GM18507 (cell line): ENCODE measurements at places on chromosomes 5 and 9.

DNA sequence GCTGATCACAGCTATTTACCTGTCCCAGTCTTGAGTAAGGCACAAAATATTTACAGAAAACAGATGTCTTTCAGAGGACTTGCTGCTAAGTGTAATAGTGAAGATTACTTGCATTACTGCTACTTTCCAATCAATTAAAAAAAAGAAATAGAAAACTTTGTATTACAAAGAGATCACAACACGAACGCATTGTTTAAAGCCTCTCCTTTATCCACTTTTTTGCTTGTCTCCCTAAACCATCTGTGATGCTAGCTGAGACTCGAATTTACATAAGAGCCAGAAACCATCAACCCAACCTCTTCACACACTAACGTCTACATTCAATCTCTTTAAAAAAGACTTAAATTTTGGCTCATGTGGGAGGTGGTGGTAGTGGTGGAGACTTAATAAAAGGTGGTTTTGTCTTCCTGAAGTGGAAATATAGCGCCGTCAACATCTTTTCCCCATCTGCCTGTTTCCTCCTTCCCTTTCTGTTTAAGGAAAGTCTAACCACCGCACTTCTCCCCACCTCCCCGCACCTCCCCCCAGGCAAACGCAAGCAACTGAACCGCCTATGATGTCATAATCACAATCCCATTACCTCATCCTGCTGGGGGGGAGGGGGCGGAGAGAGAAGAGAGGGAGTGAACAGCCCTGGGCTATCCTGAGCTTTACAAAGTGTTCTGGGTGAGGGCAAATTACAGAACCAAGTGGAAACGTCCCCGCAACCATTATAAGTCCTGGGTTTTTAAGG is 948 bp upstream of the FAM53C start:
- DNase-seq: no peak

GRCh38 chr9:91817493-91818224 is 132.4 kb downstream of the ROR2 start:
- DNase-seq: no peak

DNA sequence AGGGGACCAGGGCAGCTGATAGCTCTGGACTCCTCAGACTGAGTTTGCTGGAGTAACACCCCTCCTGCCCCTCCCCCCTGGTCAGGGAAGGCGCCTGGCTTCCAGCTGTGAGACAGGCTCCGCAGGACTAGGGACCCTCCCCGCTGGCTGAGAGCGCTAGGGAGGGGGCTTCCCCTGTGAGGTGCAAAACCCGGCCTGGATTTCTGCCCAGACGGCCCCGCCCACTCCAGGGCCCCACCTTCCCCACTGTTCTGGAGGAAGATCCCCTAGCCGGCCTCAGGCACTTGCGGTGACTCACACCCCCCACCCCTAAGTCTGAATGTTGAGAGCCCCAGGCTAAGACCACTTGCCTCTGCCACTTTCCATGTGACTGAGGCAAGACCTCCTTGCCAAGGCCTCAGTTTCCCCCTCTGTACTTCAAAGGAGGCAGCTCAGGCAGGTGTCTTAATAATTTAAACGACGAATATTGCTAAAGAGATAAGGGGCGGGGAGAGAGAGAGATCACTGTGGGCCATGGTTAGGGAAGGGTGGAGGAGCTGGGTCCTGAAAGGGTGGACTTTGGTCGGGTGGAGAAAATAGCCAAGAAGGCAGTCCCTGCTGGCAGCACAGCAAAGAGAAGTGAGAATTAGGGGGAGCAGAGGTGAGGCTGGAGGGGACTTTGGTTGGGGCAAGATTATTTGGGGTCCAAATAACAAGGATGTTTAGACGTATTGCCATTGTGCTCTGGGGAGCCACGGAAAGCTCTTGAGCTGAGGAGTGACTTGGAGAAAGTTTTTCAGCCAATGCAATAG is 1.0 kb upstream of the DAB2IP start:
- no peak for DNase-seq

DNA sequence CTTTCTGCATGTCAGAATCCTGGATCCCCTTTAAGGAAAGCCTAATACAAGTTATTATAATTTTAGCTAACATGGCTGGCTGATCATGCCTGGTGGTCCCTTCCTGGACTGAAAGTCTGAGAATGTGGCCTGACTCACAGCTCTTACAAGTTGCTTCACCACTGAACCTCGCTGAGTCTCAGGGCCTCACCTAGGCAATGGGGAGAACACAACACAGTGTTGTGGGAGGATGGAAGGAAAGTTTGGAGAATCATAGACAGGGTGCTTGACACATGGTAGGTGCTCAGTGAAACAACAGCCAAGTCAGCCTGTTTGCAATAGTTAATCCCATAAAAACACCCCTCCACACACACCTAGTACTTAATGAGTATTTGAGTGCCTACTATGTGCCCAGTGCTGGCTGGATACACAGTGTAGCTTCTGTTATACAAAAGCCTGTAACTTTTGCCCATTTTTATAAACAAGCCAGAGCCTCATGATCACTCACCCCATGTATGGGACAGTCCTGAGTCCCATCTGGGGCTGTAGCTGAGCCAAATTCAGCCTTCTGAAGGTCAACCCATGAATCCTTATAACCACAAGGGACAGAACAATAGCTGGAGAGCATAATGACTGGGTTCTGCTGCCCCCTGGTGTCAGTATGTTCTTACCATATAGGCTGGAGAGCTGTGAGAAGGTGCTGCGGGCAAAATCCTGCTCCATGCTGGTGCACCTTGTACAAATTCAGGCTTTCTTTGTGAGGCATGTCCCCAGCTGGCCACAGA is 3.9 kb downstream of the ACSL6 start:
- peak; percentile 54 for DNase-seq

DNA sequence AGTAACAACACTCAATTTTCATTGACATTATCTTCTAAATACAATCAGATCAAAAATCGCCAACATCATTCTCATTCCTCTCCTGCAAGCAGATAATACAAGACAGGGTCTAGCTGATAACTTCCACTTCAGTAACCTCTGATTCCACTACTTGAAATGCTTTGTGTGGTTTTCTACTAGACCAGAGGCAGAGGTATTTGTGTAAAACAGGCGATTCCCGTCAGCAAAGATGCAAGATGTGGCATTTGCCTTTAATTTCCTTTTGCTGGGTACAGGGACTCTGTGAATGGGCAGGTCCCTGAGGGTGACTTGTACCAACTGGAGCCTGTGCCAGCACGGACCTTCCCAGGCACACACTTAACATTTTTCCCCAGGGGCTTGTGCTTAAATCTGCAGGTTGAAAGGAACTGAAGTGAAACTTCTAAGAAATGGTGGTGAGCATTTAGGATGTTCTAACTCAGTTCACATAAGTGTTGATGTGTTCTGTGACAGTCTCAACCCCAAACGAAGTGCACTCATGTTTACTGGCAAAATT is 625.5 kb upstream of the WWC1 start:
- DNase-seq: no peak

DNA sequence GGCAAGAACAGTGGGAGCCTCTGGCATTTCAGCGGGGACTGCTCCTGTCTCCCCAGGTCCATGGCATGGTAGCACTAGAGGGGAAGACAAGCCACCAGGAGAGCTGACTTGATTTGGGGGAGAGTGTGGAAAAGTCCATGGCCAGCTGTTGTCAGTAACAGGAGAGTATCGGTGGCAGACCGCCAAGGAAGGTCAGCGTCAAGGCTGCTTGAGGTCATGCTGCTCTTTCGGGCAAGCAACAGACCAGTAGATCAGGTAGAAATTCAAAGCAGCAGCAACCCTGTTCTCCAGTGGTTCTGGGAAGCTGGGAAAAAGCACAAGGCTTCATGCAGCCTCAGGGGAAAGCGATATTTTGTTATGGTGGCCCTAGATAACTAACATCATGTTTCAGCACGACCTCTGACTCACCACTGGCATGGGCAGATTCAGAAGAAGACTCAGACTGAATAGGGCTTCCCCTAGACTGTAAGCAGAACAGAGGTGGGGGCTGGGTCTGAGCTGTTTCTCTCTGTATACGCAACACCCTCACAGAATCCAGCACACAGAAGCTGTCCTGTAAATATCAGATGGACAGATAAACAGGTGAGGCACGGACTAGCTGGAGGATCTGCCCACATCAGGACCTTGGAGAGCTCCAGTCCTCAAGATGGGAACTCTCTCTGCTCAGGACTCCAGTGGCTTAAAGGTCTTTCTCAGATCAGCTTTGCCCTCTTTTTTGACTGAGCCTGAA is 35.2 kb upstream of the PLEKHG4B start:
- no peak for DNase-seq

GRCh38 chr5:123561230-123561629 is 49.3 kb downstream of the CSNK1G3 start:
- DNase-seq: no peak

DNA sequence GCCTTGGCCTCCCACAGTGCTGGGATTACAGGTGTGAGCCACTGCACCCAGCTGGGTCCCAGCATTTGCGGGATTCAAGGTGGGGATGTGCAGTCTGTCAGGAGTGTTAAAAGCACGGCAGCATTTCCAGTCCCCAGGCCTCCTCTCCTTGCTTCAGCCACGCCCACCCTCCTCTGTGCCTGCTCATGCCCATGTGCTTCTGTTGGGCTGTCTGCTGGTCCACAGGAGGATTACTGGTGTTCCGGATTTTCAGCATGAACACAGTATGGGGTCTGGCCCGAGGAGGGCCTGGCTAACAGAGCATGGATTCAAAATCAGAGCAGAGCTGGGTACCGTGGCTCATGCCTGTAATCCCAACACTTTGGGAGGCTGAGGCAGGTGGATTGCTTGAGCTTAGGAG is 5.5 kb downstream of the ARRDC1 start:
- DNase-seq: no peak

DNA sequence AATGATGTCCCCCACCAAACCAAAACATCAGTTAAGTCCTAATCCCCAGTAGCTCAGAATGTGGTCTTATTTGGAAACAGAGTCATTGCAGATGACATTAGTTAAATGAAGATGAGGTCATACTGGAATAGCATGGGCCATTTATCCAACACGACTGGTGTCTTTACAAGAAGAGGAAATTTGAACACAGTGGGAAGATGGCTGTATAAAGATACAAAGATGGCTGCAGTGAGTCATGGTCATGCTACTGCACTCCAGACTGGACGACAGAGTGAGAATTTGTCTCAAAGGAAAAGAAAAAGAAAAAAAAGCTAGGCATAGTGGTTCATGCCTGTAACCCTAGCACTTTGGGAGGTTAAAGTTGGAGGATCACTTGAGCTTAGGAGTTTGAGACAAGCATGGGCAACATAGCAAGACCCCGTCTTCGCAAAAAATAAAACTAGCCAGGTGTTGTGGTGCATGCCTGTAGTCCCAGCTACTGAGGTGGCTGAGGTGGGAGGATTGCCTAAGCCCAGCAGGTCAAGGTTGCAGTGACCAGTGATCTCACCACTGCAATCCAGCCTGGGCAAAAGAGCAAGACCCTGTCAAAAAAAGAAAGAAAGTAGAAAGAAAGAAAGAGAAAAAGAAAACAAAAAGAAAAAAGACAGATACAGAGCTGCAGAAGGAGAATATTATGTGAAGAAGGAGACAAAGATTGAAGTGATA is 130.0 kb upstream of the CDKN2B start:
- no peak for DNase-seq

DNA sequence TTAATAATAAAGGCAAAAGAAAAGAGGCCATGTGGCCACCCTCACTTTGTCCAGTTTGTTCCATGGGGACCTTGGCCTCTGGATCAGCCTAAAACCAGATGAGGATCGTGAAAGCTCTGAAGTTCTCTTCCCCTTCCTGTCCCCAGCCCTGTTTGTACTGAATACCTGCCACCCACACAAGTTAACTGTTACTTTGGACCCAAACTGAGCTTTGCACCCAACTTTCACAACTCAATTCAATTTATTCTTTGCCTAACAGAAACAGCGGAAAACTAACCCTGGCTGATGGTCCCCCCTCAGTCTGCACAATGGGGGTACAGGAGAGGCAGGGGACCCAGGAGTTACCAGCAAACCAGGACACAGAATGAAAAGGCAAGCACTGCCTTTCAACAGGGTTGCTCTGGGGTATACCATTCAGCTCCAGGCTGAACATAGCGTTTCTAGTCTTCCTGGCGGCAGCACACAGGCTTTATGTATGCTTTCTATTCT is 28.2 kb downstream of the ABCA1 start:
- no peak for DNase-seq

- DNase-seq: no peak
Observed at GRCh38 chr5:126579716-126580115, 15.3 kb downstream of the ALDH7A1 start.

GRCh38 chr5:6652025-6652424 is 18.8 kb downstream of the SRD5A1 start:
- DNase-seq: no peak

DNA sequence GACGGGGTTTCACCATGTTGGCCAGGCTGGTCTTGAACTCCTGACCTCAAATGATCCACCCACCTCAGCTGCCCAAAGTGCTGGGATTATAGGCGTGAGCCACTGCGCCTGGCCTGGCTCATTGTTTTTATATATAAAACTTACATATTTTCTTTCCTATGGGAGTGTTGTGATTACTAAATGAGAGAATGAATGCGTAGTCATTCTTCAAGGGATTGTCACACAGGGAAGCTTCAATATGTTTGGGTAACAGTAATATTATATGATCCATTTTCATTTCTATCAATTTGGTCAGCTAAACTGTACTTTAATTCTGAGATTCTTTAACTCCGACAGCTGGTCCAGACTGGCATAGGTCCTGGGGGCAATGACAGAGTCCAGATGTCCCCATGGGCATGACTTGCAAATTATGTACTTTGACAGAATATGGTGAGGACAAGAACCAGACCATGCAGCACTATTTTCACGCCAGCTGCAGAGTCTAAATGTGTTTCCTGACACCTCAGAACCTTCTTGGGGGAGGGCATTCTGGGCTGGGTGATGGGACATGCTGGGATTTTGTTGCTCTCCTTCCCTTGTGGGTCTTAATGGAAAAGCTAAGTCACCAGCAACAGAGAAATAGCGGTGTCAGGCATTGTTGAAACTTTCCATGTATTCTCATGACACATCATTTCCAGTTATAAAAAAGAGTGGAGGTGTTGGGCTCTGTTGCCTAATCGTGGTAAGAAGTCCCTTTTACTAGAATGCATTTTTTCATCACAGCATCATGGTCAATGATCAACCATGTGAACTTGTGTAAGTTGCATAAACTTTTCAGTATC is 40.9 kb upstream of the TNC start:
- DNase-seq: no peak

- DNase-seq: no peak
Observed at GRCh38 chr5:30447431-30447830, 746.1 kb upstream of the CDH6 start.
